RWPE2 (cell line): ENCODE measurements at places on chromosomes 13 and 19.
A peak's percentile ranks its signal among the peaks of the same experiment; 100 is the strongest.

GRCh38 chr19:12773571-12773970, 1.8 kb downstream of the HOOK2 start:
- H3K4me3 ChIP-seq: no peak overlapping the region
- H3K36me3 ChIP-seq: peaks cover 26% of the 10 kb centered on the region
- no peaks in the 10 kb centered on the region for H3K27me3 ChIP-seq
- no peaks in the 10 kb centered on the region for H3K4me1 ChIP-seq

GRCh38 chr13:110520431-110521295, 40.9 kb downstream of the RAB20 start:
- no peak for DNase-seq
- H3K27ac ChIP-seq: no peak overlapping the region
- no peaks in the 10 kb centered on the region for H3K27me3 ChIP-seq
- H3K4me1 ChIP-seq: peaks cover 10% of the 10 kb centered on the region
- H3K4me3 ChIP-seq: no peak overlapping the region
- 0 out of 2 replicates have a peak, but pooled peaks cover 4% of the 10 kb centered on the region for H3K36me3 ChIP-seq

- H3K27me3 ChIP-seq: no peaks in the 10 kb centered on the region
- H3K36me3 ChIP-seq: peaks cover 9% of the 10 kb centered on the region
- DNase-seq: no peak
- peaks cover 7% of the 10 kb centered on the region for H3K4me1 ChIP-seq
These were observed 155.2 kb downstream of the DPF1 start for GRCh38 chr19:38068826-38069225.

GRCh38 chr19:11587975-11588631, 9.2 kb upstream of the ZNF627 start:
- no peak overlapping the region for H3K27ac ChIP-seq
- no peak overlapping the region for H3K4me3 ChIP-seq
- H3K4me1 ChIP-seq: no peaks in the 10 kb centered on the region
- no peak for DNase-seq

GRCh38 chr19:30276883-30277280, 95.3 kb upstream of the ZNF536 start:
- H3K36me3 ChIP-seq: no peaks in the 10 kb centered on the region
- H3K4me1 ChIP-seq: no peaks in the 10 kb centered on the region
- no peak overlapping the region for H3K4me3 ChIP-seq
- H3K27me3 ChIP-seq: peaks cover 13% of the 10 kb centered on the region

DNA sequence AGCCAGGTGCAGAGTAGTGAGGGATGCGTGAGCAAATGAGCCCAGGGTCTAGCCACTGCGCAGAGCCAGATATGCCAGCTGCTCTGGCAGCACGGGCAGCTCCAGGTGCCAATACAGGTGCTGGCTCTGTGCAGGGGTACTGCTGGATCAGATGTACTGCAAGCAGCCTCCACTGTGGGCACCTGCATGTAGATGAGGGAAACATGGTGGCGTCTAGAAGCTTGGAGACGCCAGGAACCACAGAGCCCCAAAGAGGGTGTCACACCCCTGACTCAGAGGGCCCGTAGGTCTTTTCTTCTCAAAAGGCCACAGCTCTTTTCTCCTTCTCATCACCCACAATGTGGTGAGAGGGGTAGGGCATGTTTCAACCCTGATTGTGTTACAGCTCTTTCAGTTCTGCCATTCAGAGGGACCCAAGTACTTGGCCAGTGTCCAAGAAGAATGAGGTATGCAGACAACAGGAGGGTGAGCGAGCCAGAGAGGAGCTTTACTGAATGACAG, 244.4 kb upstream of the SLITRK1 start:
- no peaks in the 10 kb centered on the region for H3K4me1 ChIP-seq
- H3K4me3 ChIP-seq: no peak overlapping the region
- H3K27ac ChIP-seq: no peak overlapping the region
- DNase-seq: no peak
- no peaks in the 10 kb centered on the region for H3K36me3 ChIP-seq

DNA sequence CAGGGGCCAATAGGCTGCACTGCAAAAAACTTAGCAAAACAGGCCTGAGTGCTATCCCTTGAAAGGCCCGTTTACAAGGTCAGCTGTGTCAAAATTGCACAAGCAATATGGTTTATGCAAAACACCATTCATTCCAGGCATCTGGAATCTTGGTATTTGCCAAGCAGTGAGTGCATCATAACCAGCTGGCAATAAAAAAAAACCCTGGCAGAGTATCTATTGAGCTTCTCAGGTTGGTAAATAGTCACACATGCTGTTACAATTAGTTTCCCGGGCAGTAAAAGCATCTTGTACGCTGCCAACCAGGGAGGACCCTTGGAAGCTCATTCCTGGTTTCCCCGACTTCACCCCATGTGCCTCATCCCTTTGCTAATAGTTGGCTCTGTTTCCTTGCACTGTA, 21.3 kb downstream of the ZNF77 start:
- H3K36me3 ChIP-seq: peaks cover 17% of the 10 kb centered on the region
- no peak overlapping the region for H3K4me3 ChIP-seq
- DNase-seq: no peak
- H3K27ac ChIP-seq: peak overlapping the region; percentile 35

DNA sequence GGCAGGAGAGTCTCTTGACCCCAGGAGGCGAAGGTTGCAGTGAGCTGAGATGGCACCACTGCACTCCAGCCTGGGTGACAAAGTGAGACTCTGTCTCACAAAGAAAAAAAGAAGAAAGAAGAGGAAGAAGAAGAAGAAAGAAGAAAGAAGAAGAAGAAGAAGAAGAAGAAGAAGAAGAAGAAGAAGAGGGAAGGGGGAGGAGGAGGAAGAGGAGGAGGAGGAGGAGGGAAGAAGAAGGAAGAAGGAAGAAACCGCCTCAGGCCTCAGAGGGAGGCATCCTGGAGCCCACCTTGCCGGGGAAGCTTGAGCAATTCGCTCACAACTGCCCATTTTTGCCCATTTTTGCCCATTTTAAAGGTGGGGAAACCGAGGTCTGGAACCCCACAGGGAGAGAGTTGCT, 9.5 kb downstream of the FCGBP start:
- H3K4me3 ChIP-seq: no peak overlapping the region
- H3K27ac ChIP-seq: no peak overlapping the region
- H3K27me3 ChIP-seq: no peaks in the 10 kb centered on the region

DNA sequence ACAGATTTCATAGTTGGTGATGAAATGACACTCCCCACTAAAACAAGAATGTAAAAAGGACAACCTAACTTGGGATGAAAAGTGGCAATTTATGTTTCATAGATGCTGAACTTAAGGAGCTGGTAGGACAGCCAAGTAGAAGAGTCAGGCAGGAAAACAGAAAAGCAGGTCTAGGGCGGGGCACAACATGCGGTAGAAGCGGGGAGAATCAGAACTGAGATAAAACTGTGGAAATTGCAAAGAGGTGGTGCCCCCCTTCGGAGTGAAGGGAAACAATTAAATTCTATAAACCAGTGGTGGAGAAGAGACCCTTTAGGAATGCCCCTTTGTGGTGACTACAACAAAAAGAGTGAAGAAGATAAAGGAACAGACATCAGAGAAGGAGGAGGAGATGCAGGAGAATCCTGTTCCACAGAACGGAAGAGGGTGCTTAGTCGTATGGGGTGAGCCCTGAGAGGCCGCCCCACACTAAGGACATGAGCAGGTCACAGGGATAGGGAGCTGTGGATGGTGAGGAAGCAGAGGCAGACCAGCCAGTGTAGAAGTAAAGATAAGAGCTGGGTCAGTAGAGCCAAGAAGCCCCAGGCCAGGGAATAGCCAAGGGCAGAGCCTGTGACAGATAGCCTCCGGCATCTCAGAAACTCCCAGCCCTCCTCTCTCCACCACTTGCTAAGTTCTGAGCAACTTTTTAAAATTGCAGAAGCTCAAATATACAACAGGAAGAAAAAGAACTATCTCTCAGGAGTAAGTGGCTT, 100.3 kb upstream of the DOCK9 start:
- DNase-seq: no peak
- no peaks in the 10 kb centered on the region for H3K27me3 ChIP-seq
- H3K36me3 ChIP-seq: peaks cover 9% of the 10 kb centered on the region
- no peak overlapping the region for H3K27ac ChIP-seq
- H3K4me3 ChIP-seq: no peak overlapping the region

DNA sequence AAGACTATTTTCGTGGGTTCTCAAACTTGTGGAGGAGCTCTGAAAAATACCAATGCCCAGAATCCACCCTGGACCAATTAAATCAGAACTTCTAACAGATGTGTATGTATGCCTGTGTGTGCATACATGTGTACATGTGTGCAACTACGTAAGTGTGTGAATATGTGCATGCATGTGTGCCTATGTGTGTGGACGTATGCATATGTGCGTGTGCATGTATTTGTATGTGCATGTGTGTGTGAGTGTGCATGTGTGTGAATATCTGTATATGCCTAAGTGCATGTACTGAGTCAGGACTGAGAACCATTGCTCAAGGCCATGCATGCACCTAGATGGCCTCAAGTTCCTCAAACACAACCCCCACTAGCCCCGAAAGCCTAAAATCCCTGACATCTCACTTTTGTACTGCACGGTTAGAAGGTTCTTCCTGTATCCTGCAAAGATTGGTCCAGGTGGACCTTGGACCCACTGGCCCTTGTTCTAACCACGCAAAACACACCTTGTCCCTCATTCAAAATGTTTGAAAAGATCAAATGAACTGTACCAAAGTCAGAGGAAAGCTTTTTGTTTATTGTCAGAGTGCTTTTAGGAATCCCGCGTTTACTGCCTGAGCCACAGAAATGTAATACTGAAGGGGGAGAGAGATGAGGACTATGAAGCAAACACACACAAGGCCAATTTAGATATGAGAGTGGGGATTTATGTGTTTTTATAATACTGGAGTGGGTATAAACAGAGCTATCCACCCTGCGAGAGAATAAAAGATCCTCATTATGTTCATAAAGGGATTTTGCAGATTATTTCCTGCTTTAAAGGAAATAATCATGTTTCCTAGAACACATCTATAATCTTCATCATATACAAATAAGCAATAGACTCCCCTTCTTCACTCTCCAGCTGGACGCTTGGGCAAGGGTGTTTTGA, 39.1 kb downstream of the LATS2 start:
- no peak overlapping the region for H3K27ac ChIP-seq
- no peaks in the 10 kb centered on the region for H3K27me3 ChIP-seq
- peaks cover 5% of the 10 kb centered on the region for H3K4me1 ChIP-seq
- no peak overlapping the region for H3K4me3 ChIP-seq
